ENCODE measurements at places on chromosomes 5 and 9.

- peak; percentile 80 for DNase-seq
Observed at GRCh38 chr5:89595056-89595455, 712.1 kb upstream of the MEF2C start.

DNA sequence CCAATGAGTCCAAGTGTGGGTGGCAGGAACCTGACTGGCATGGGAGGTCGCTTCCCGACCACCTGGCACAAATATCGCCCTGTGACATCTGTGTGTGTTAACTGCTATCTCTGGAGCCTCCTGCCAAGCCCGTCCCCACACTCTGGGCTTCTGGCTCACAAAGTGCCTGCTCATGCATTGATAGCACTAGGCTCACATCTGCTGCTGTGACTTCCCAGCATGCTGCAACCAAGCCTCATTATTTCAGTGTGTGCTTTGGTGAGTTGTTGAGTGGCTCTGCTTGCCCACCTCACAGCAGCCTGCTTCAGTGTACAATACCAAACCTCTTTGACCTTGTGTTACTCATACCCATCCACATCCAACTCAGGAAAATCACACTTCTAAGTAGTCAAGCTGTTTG, 139.8 kb downstream of the APBA1 start:
- DNase-seq: no peak

GRCh38 chr9:98750364-98751060, 41.8 kb upstream of the GABBR2 start:
- no peak for DNase-seq

DNA sequence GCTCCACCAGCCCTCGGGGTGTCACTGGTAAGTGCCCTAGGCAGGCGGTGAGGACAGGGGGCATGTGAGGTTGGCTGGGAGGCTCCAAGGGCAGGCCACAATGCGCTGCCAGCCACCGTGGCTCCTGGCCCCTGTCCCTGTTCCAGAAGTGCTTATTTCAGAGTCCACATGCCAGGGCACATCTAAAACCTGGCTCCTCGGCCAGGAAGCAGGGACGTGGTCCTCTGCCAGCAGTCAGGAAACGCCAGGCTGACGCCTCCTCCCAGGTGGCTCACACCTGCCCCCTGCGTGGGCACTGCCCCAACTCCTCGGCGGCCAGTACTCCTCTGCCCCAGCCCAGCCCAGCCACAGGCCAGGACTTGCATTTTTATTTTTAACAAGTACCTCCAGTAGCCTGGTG, 68.5 kb downstream of the SECISBP2 start:
- DNase-seq: no peak

DNA sequence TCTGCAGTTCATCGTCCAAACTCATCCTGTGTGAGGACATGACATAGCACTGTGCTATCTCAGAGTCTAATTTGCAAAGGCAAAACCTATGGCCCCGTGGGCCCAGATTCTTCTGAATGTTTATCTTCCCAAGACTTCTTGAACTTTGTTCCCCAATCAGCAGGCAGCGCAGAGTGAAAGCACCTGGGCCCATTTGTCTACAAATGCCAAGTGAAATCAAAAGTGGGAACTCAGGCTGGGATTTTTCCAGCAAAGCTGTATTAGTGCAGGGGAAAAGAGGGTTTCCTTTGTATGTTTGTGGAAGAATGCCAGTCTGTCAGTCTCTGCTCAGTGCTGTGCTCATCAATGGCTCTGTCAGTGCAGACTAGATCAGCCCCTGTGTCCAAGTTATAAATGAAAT, 55.8 kb downstream of the FOXD1 start:
- no peak for DNase-seq

DNA sequence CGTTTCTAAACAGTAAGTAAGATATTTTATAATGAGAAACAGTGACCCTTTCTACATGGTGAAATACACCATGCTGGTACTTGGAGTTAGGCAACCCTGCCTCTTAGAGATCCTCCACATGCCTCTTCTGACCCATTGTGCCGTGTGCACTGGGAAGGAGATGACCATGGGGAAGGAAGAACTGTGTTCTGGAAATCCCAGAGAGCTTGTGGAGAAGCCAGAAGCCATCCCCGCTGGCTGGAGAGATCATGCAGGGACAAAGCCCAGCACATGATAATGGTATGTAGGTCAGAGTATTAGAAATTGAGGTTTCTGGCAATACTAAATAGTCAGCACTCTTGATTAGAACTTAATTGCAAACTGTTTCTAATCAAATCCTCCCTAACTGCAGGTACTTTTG, 307.3 kb downstream of the FBXL7 start:
- no peak for DNase-seq

DNA sequence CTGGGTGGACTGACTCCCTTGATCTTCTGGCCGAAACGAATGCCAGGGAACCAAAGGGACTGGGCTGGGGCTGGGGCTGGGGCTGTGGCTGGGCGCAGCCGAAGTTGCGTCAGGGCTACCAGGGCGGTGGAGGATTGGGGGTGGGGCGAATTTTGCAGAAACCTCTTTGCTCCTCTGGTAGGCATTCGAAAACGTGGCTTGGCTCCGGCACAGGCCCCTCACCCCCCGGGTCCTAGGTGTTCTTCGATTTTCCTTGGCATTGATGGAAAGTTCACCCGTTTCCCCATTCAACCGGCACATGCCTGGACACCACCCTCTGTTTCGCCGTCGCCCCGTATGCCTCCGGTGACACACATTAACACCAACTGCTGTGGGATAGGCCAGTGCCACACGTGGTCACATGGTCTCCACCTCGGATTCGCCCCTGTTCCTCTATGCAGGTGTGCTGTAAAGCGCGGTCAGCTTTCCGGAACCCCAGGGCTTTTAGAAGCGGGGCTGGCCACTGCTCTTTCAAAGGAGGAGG, 477.1 kb downstream of the SPATA31A7 start:
- DNase-seq: no peak

DNA sequence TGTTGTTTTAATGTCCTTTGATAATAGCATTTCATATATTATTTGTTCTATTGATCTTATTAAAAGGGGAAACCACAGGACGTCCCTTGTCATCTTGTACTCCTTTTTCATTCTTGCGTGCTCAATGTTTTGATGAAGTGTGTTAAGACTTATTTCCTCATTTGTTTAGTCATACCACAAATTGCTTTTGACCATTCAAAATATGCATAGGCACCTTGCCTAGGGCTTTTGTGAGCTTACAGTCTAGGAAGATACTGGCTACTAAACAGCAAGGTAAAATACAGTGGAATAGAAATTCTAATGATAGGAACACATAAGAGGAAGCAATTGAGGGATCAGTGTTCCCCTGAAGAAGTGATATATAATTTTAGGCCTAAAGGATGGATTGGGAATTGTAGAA, 190.3 kb downstream of the WDR70 start:
- no peak for DNase-seq

DNA sequence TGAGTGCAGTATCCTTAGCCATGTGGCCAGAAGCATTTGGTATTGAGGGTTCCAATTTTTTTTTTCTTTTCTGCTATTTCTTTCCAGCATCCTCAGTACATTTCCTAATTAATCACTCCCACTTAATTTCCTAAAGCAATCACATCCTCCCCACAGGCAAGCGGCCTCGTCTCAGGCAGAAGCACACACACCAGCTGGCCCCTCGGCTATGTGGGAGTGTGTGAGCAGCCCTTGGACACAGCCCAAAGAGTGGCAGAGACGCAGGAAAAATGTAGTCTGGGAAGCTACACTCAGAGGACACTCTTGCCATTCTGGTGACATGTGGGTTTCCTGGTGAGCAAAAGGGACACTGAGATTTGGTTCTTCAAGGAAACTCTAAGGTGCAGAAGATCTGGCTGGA, 20.7 kb downstream of the SLIT3 start:
- no peak for DNase-seq
